ENCODE measurements at places on chromosomes 11 and 22. TPM values are rescaled to one million over a fixed set of nuclear protein-coding genes. Genes with fewer than 3 reads are reported as not detected.

The SULT4A1 gene
- total RNA-seq, result 29.7 TPM

The IGSF22 gene
- total RNA-seq, result 0.45 TPM

The FXYD6 gene
- 93.6 TPM for total RNA-seq

The PANX1 gene
- 117 TPM for total RNA-seq

The SELENOH gene
- 35.3 TPM for total RNA-seq

The IGF2 gene
- 65.1 TPM for total RNA-seq

The MMP12 gene
- not detected for total RNA-seq

The ARHGAP42 gene
- 21.4 TPM for total RNA-seq

The NLRX1 gene
- total RNA-seq, result 3.6 TPM

The OR5L1 gene
- total RNA-seq, result not detected

The DUSP18 gene
- 29.3 TPM for total RNA-seq

The PHLDA2 gene
- not detected for total RNA-seq
